ENCODE measurements at places on chromosomes 13 and 19. TPM values are rescaled to one million over a fixed set of nuclear protein-coding genes. Genes with fewer than 3 reads are reported as not detected.
A peak's percentile ranks its signal among the peaks of the same experiment; 100 is the strongest.

- no peak overlapping the region for H3K27ac ChIP-seq
- H3K27me3 ChIP-seq, result peaks cover 20% of the 10 kb centered on the region
- H3K4me3 ChIP-seq, result no peak overlapping the region
- DNase-seq, result no peak
- peaks cover 5% of the 10 kb centered on the region for H3K4me1 ChIP-seq
These were observed 30.3 kb upstream of the CYP2B6 start for GRCh38 chr19:40960780-40961179.

DNA sequence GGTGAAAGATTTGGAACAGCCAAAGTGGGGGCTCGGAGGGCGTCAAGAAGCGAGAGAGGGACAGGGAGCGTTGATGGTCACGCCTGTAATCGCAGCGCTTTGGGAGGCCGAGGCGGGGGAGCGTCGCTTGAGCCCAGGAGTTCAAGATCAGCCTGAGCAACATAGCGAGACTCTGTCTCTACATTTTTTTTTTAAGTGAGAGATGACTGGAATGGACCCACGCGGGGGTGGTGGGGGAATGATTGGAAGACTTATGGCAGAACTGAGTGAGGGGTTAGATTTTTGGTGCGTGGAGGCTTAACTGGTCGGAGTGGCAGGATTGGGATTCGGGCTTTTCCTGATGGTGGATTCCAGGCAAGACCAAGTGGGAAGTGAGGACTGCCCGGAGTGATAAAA, 725 bp downstream of the PSMD8 start:
- peaks cover 37% of the 10 kb centered on the region for H3K4me1 ChIP-seq
- peak overlapping the region; percentile 75 for H3K27ac ChIP-seq
- DNase-seq, result no peak
- peaks cover 22% of the 10 kb centered on the region for H3K36me3 ChIP-seq
- peak overlapping the region; percentile 74 for H3K4me3 ChIP-seq
- no peaks in the 10 kb centered on the region for H3K27me3 ChIP-seq

The KLK2 gene
- total RNA-seq, result not detected

The CPT1C gene
- total RNA-seq, result 1.4 TPM

The TINCR gene
- total RNA-seq, result 1.9 TPM
